ENCODE measurements at places on chromosomes 6 and 20. TPM values are rescaled to one million over a fixed set of nuclear protein-coding genes. Genes with fewer than 3 reads are reported as not detected.
A peak's percentile ranks its signal among the peaks of the same experiment; 100 is the strongest.

DYNLRB1 gene
- 145 TPM for total RNA-seq

NHSL1 gene
- 51.7 TPM for total RNA-seq

SLC26A8 gene
- 0.34 TPM for total RNA-seq

SLC22A7 gene
- total RNA-seq, result 0.32 TPM

STMND1 gene
- not detected for total RNA-seq

STXBP5 gene
- total RNA-seq, result 20.0 TPM

CDC40 gene
- total RNA-seq, result 12.0 TPM

- no peaks in the 10 kb centered on the region for H3K27me3 ChIP-seq
- H3K27ac ChIP-seq, result no peak overlapping the region
- H3K4me3 ChIP-seq, result no peak overlapping the region
Observed at GRCh38 chr20:38889792-38890496, 36.3 kb upstream of the FAM83D start.

DNA sequence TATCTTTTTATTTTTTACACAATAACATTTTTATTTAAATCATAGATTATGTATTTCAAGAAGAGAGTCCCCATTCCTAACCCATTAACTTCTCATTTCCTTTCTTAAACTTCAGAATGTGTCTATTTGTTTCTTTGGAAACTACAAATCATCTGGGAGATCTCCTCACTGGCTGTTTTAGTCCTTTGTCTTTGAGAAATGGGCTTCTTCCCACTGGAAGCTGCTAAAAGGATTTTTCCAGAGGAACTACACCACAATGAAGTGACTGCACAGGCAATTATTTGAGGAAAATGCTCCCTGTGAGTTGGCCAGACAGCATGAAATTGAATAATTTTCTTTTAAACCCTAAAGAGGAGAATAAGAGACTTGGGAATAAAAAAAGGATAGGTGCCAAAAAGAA lies 119.1 kb downstream of the TENT5A start:
- no peaks in the 10 kb centered on the region for H3K27me3 ChIP-seq
- H3K36me3 ChIP-seq, result no peaks in the 10 kb centered on the region
- H3K27ac ChIP-seq, result no peak overlapping the region
- no peak overlapping the region for H3K4me3 ChIP-seq

DNA sequence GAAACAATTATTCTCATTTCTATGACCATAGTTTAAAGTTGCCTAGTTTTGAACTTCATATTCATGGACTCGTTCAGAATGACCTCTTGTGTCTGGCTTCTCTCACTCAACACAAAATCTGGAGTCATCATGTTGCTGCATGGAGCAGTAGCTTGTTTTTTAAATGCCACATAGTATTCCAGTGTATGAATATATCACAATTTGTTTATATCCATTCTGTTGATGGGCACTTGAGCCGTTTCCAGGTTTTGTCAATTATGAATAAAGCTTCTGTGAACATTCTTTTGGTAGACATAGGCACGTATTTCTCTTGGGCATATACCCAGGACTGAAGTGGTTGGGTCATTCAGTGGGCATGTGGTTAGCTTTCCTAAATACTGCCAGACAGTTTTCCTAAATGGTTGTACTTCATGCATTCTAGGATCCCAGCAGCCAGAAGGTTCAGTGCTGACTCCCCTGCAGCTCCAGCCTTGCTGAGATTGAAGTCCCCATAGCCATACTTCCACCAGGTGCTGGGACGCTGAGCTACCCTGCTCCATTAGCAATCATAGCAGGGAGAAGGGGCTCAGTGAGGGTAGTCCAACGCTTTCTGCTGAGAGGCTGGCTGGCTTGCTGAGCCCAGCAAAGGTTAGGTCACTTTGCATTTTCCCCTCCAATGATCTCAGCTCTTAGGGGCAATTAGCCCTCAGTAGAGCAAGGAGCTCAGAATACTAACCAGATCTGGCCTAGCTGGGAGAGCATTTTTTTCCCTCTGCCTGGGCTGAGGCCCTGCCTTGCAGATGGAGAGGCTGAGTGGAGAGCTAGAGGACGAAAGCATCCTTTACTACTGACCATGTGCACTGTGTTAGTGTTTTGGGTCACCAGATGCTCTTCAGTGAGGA lies 35.7 kb upstream of the CTNNBL1 start:
- H3K27ac ChIP-seq, result no peak overlapping the region
- H3K4me1 ChIP-seq, result no peaks in the 10 kb centered on the region
- DNase-seq, result no peak
- H3K4me3 ChIP-seq, result no peak overlapping the region
- H3K27me3 ChIP-seq, result no peaks in the 10 kb centered on the region

GRCh38 chr6:93407186-93407585 lies 12.2 kb downstream of the EPHA7 start:
- no peaks in the 10 kb centered on the region for H3K27me3 ChIP-seq
- H3K4me3 ChIP-seq, result no peak overlapping the region
- no peaks in the 10 kb centered on the region for H3K36me3 ChIP-seq
- H3K4me1 ChIP-seq, result no peaks in the 10 kb centered on the region
- DNase-seq, result no peak
- H3K27ac ChIP-seq, result no peak overlapping the region

GRCh38 chr6:35833536-35833935 lies 28.4 kb downstream of the LHFPL5 start:
- H3K4me3 ChIP-seq, result no peak overlapping the region
- H3K36me3 ChIP-seq, result peaks cover 3% of the 10 kb centered on the region
- no peaks in the 10 kb centered on the region for H3K27me3 ChIP-seq
- no peak for DNase-seq
- H3K4me1 ChIP-seq, result no peaks in the 10 kb centered on the region

DNA sequence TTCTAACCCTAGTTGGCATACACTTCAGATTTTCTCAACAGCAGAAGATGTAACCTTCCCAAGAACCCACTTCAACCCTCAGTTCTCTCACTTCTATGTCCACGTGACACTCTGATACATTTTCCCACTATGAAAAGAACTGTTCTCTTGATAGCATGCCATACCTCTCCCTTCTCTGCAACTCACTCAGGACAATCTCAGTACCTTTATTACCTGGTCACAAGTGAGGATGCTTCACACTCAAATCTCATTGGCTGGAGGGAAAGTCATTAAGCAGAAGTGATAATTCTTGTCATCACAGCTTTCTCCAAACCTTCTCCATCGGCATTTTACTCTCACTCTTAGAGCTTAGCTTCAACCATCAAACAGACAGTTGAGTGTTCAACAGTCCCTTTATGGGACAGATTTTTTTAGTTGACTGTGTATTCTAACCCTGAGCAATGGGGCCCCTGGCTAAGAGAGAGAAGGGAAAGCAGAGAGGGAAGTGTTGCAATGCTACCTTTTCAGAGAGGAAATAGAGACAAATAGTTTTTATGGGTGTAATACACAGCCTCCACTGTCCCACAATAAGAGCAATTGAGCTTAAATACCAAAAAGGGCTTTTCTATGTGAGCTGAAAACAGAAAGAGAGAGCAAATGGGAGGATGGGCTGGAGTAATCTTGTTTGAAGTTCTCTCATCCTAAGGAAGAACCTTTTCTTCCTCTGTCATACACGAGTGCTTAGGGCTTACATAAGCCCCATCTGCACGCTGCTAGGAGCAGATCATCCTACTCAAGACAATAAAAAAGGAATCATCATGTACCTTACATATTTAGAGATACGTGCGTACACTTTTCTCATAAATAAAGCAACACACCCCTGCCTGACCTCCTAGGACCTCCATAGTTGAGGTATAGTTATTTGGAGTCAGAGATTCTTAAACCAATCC lies 16.0 kb downstream of the HLA-DPA1 start:
- no peak overlapping the region for H3K27ac ChIP-seq
- no peak for DNase-seq
- no peaks in the 10 kb centered on the region for H3K36me3 ChIP-seq
- H3K27me3 ChIP-seq, result no peaks in the 10 kb centered on the region
- no peak overlapping the region for H3K4me3 ChIP-seq

GRCh38 chr20:62980970-62981369 lies 25.8 kb downstream of the BHLHE23 start:
- peaks cover 10% of the 10 kb centered on the region for H3K27me3 ChIP-seq
- no peak overlapping the region for H3K27ac ChIP-seq
- DNase-seq, result no peak
- no peak overlapping the region for H3K4me3 ChIP-seq
- no peaks in the 10 kb centered on the region for H3K36me3 ChIP-seq

DNA sequence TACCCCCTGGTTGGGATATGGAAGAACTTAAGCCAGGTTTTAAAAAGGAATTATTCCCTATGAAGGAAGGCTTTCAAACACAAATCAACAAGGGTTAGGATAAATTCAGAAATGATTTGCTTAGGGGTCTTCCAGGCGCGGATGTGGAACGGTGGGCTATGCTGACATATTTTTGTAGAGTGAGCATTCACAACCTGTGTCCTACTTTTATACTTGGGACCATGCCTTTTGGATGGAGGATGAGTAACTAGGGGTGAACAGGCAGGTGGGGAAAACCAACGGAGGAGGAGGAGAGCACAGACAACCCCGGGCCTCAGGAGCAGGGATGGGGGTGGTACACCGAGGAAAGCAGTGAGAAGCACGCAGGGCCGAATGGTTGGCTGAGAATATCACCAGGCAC lies 5.9 kb downstream of the MYLK4 start:
- H3K36me3 ChIP-seq, result no peaks in the 10 kb centered on the region
- no peaks in the 10 kb centered on the region for H3K27me3 ChIP-seq
- no peak overlapping the region for H3K4me3 ChIP-seq
- no peaks in the 10 kb centered on the region for H3K4me1 ChIP-seq
- H3K27ac ChIP-seq, result peak overlapping the region; percentile 76

GRCh38 chr20:31841928-31842327 lies 3.5 kb downstream of the FOXS1 start:
- H3K4me1 ChIP-seq, result no peaks in the 10 kb centered on the region
- no peaks in the 10 kb centered on the region for H3K36me3 ChIP-seq
- H3K27me3 ChIP-seq, result no peaks in the 10 kb centered on the region
- H3K27ac ChIP-seq, result peak overlapping the region; percentile 89
- DNase-seq, result peak; percentile 72

GRCh38 chr6:152942319-152942869 lies 40.4 kb downstream of the FBXO5 start:
- no peaks in the 10 kb centered on the region for H3K27me3 ChIP-seq
- no peak for DNase-seq
- H3K36me3 ChIP-seq, result no peaks in the 10 kb centered on the region
- H3K4me3 ChIP-seq, result no peak overlapping the region

DNA sequence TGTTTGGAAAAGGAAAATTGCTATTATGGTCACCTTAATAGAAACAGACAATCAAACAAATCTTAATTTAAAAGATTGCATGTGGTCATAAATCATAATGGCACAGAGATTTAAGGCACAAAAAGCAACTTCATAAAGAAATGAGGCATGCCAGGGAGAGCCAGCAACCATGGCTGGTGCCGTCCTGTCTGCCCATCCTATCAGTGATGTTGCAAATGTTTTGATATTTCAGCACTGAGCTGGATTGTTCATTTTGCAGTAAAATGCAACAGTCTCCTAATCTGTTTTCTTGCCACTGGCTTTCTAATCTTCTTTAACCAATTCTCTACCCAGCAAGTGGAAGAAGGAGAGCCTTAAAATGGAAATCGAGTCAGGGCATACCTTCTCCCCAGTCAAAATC lies 249.8 kb downstream of the SAMD5 start:
- H3K4me1 ChIP-seq, result no peaks in the 10 kb centered on the region
- no peak for DNase-seq
- H3K27me3 ChIP-seq, result no peaks in the 10 kb centered on the region
- H3K4me3 ChIP-seq, result no peak overlapping the region
- no peaks in the 10 kb centered on the region for H3K36me3 ChIP-seq

GRCh38 chr6:53412021-53412715 lies 63.4 kb upstream of the ELOVL5 start:
- H3K4me1 ChIP-seq, result peaks cover 5% of the 10 kb centered on the region
- H3K4me3 ChIP-seq, result no peak overlapping the region
- no peak overlapping the region for H3K27ac ChIP-seq
- no peaks in the 10 kb centered on the region for H3K36me3 ChIP-seq

- no peaks in the 10 kb centered on the region for H3K27me3 ChIP-seq
- no peak overlapping the region for H3K4me3 ChIP-seq
- no peak for DNase-seq
- no peak overlapping the region for H3K27ac ChIP-seq
- no peaks in the 10 kb centered on the region for H3K36me3 ChIP-seq
Observed at GRCh38 chr20:33005132-33005566, 916 bp upstream of the SUN5 start.

GRCh38 chr6:112571488-112572270 lies 224.5 kb downstream of the RFPL4B start:
- no peak overlapping the region for H3K27ac ChIP-seq
- H3K4me3 ChIP-seq, result no peak overlapping the region
- H3K27me3 ChIP-seq, result no peaks in the 10 kb centered on the region
- no peaks in the 10 kb centered on the region for H3K36me3 ChIP-seq
- H3K4me1 ChIP-seq, result no peaks in the 10 kb centered on the region

DNA sequence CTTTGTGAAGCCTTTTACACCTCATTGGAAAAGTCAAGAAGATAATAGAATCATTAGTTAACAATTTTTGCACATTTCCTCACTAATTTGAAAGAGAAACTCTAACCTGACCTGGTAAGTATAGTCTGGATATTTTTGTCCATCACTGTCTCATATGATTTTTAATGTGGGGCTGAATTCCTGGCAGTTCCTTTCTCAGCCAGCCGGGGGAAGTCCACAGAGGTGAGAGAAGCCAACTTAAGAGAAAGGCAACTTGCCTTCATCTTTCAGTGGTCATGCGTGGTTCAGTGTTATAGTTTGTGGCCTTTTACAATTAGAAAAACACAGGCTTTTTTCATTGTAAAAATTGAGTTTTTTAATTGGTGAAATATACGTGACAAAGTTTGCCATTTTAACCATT lies 80.6 kb downstream of the CDYL start:
- H3K27ac ChIP-seq, result no peak overlapping the region
- peaks cover 19% of the 10 kb centered on the region for H3K4me1 ChIP-seq
- DNase-seq, result no peak

DNA sequence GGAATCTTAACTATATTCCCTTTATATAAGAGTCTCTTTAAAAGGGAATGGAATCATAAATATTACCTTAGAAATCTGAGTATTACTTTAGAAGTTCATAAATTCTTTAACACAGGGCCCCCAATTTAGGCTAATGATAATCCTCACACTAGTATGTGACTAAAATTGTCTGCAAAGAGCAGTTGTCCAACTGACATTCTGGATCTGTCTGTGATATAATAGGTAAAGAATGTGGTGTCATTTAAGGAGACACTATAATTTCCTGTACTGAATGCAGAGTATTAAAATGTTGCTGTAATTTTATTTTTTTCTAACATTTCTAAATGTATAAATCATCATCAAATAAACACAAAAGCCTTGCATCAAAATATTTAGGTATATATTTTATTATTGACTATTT lies 128.5 kb upstream of the DST start:
- no peaks in the 10 kb centered on the region for H3K27me3 ChIP-seq
- peak overlapping the region; percentile 74 for H3K27ac ChIP-seq
- H3K4me3 ChIP-seq, result no peak overlapping the region

Measured in heart left ventricle (tissue), 16 donors.